ENCODE measurements at places on chromosomes 1 and 21.

- DNase-seq, result no peak
Measured at GRCh38 chr1:116868385-116868784, 41.3 kb upstream of the PTGFRN start.

DNA sequence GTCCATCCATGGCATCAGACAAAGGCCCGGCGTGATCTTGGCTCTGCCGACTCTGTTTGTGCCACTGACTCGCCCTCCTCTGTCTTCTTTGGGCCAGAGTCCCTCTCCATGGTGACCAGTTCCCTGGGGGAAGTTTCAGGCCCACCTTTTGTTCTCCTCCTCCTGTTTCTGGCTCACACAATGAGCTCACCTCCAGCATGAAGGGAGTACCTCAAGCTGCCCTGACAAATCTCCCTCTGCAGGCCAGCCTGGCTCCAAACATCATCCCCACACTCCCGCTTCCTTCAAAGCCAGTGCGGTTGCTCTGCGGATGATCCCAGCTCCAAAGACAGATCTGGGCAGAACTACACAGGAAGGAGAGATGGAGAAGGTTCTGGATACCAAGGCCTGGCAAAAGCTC, 576.6 kb downstream of the NPHP4 start:
- no peak for DNase-seq

DNA sequence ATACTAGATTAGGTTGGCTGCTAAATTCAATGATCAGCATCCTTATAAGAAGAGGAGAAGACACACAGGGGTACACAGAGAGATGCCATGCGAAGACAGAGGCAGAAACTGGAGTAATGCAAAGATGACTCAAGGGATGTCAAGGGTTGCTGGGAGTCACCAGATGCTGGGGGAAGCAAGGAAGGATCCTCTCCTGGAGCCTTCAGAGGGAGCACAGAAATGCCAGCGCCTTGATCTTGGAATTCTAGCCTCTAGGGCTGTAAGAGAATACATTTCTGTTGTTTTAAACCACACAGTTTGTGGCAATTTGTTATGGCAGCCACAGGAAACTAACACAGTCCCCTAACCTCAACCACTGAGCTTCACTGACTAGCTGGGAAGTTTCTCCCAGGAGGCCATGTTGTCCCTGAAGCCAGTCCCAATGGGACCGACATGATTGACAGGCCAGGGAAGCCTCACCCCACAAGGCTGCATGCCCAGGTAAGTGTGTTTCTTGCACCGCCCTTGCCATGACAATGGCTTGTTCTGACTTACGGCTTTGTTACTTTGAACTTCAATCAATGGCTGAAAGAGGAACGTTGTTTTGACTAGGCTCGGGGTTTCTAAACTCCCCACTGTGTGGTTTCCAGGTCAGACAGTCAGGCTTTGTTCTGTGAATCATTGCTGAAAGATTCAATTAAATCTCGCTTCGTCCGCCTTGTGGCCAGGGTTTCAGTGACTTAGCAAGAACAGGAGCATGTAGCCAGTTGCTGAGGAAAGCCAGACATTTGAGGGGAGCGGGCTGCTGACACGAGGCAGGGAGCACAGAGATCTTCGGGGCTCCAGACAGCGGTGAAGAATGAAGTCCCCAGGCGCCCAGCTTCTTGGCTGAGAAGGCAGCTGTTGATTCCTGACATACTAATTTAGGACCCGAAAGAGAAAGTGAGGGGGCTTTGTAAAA, 62.3 kb downstream of the RUNX1 start:
- DNase-seq, result no peak

- no peak for DNase-seq
Measured at GRCh38 chr1:154772606-154773506, 97.2 kb downstream of the KCNN3 start.

GRCh38 chr1:198166900-198167299, 10.1 kb downstream of the NEK7 start:
- no peak for DNase-seq

DNA sequence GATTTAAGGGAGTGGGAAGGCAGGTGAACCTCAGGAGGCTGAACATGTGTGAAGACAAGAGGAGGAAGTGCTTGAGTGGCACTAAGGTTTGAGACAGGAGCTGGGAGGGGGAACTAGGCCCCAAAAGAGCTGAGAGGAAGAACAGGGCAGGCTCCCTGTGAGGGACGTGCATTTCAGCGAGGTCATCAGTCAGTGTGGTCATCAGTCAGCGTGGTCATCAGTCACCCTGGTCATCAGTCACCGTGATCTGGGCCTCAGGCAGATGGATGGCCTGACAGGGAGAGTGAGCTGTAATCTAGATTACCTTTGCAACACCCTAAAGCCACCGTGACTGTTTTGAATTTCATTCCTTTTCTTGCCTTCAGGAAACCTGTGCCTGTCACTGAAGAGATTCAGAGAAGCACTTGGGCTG, 29.1 kb downstream of the VTCN1 start:
- DNase-seq, result no peak

GRCh38 chr1:82441402-82441801, 640.7 kb downstream of the ADGRL2 start:
- DNase-seq, result no peak

GRCh38 chr1:208763971-208764370, 519.8 kb upstream of the PLXNA2 start:
- DNase-seq, result no peak

DNA sequence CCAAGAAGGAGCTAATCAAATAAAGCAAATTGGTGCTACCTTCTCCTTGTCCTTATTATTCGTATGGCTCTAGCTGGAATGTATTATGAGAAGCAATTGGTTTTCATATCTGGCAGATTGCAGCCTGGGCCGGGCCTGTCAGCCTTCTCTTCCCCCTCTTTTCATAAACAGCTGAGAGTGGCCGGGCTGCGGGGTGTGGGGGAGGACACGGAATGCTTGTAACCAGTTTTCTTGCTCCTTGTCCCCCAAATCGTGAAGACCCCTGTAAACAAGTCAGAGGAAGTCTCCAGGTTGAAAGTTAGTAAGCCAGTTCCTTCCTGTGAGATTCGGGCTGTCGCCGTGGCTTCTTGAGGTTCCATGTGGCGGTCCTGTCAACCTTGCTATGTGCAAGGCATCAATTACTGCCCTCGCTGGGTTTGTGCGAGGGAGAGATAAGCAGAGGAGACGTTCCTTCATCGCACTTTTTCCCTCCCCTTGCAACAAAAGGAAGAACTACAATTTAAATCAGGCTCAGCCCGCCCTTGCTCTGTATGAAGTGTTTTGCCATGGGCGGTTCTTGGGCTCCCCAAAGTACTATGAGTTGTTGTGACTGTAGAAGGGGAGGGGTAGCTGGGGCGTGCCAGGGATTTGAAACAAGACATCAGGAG, 450.7 kb downstream of the CAMTA1 start:
- no peak for DNase-seq

DNA sequence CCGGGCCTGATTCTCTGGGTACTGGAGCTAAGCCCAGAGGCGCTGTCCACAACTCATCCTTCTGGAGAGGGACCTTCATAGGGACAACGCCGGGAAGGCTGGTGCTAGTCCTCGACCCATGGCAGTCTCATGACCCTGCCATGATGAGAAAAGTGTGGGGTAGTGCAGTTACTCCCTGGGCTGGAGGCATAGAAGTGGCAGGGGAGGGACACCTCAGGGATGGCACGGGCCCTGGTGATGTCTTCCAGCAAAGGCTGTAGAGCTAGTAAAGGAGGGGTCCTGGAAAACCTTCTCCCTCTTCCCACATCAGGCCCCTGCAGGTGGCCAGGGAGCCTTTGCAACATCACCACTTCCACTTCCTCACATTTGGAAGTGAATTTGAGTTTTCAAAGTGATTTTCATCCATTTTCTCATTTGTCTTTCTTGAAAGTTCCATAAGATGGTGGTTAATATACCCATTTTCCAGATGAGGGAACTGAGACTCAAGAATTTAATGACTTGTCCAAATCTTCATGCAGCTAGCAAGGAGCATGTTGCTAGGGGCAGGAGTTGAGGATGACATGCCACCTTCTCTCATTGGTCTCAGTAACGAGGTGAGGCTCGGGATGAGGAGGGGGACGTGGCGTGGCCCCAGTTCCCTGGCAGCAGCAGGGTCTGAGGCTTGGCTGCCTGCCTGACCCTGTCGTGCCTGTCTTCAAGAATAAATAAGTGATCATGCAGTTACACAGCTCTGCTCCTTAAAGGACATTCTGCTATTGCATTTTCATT, 3.3 kb upstream of the GOLT1A start:
- no peak for DNase-seq

DNA sequence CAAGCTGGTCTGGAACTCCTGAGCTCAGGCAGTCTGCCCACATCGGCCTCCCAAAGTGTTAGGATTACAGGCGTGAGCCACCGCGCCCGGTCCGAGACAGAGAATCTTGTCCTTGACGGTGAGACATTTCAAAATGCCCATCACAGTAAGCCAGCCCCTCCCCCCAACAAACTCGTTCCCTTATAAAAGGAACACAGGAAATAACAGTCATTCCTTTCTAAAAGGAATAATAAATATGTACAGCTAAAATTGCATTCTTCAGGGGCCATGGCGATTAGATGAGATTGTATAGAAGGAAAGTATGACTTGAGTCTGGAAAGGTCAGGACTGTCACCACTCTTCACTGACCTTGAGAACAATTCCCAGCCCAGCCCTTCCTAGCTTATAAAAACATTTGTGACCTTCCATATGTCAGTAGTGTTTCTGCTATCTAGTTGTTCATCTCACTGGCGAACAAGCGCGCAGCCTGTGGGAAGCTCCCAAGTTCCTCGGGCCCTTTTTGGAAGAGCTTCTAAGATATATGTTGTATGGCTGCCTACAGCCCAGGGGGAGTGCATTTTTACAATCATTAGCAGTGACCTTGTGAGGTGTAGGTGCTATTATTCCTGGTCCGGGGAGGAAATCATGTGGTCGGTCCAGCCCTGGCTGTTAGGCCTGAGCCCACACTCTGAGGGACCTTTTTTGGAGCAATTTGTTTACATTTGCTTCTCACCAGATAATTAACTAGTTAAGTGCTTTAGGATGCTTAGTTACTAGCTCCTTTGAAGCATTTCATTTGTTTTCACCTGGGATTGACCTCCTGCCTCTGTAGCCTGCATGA, 8.7 kb downstream of the SZRD1 start:
- DNase-seq, result no peak

DNA sequence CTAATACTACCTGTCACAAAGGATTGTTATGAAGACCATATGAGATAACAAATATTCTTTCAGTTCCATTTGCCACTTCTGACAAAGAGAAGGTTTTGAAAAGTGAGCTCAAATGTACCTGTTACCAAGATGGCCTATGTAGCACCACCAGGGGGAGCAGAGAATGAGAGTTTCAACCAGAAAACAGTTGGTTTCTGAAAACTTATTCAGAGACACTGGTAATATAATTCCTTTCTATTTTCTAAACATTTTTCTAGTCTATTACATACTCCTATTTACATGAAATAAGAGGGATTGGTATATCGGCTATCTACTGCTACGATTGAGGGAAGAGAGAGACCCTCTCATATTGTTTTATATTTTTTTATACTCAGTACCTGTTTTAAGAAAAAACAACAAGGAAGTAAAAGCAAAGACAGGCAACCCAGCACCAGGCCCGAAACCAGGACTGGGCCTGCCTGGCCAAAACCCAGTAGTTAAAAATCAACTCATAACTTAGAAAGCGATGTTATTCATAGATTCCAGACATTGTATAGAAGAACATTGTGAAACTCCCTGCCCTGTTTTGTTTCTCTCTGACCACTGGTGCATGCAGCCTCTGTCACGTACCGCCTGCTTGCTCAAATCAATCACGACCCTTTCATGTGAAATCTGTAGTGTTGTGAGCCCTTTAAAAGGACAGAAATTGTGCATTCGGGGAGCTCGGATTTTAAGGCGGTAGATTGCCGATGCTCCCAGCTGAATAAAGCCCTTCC, 48.3 kb downstream of the IL23R start:
- DNase-seq, result no peak

DNA sequence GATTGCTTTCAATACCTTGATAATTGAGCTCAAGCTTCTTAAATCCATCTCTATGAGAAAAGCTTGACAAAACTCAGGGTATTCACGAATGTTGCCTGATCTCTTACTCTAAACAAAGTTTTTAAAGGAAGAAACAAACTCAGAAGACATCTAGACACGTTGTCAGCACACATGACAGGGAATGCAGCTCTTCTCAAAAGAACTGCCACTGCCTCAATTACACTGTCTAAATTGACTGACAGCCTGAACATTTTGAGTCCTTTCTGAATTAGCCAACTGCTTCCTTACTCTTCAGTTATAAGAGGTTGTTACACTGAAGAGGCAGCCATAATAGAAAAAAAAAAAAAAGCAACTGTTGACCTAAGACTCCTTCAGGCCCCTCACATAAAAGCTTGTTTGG, 1646.7 kb upstream of the B3GALT2 start:
- DNase-seq, result no peak

DNA sequence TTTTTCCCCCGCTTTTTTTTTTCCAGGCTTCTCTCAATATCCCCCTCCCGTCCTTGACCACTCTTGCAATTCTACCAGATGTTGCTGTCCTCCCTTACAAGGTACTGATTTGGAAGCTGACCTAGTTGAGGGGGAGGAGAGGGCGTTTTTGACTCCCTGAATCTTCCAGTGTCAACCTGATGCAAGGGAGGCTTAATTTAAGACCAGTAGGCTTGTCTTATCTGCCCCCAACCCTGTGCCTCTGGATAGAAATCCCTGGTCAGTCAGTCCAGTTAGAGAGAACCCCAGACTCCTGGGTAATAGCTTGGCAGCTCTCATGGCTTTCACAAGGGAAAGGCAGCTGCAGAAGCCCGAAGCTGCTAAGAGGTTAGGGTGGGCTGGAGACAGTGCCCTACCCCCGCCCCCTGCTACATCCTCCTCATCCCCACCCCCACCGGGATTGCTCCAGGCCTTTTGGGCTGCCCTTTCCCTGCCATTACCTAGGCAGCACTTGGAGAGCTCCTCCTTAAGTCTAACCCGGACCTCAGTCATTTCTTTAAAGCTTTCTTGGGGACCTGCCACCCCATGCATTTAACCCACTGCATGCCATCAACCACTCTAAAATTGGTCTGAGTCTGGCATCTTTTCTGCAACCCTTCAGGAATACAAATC, 3.6 kb downstream of the ACKR1 start:
- DNase-seq, result no peak

DNA sequence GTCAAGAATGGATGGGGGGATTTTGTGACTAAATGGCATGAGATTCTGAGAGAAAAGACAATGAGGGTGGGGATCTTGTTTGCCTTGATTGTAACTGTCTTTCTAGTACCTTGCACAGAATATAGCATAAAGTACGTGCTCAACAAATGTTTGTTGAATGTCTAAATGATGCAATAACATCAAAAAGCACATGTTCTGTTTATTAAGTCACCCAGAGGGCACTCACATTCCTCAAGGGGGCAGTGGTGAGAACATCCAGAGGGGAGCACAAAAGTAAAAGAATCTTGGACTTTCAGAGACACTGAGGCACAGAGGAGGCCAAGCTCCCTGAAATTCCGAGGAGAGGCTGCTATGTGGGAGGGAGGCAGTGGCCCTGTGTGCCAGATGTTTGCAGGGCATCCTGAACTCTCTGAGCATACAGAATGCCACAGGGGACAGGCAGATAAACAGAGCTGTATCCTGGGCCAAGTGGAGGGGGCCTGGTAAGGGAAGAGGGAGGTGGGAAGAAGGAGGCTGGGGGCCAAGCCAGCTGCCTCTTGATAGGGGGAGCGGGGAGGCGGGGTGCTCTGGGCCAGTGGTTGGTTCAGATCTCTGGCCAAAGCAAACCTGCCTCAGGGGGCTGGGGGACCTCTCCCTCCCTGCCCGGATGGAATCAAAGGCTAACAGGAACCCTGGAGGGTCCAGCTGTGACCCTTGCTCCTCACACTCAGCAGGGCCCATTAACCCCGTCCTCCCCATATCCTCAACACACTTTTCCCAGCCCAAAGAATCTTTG, 6.5 kb upstream of the ATP1A2 start:
- no peak for DNase-seq

Measured in forelimb muscle (tissue), 1 donor.